Activated CD4-positive, alpha-beta T cell treated with anti-CD3 and anti-CD28 coated beads, Interleukin-2, amount 10 ng/mL, durations not matched to agents 24 days and 14 days (primary cell): ENCODE measurements at places on chromosomes 11 and 22. TPM values are rescaled to one million over a fixed set of nuclear protein-coding genes. Genes with fewer than 3 reads are reported as not detected.

The OR6A2 gene
- total RNA-seq: 0.35 and 0.50 TPM in 2 replicates

The LRRC32 gene
- 6.6 and 8.6 TPM in 2 replicates for total RNA-seq

GRCh38 chr11:46662366-46662765, 38.1 kb downstream of the ARHGAP1 start:
- peaks cover 53% of the 10 kb centered on the region for H3K36me3 ChIP-seq
- H3K27me3 ChIP-seq: no peaks in the 10 kb centered on the region
- H3K4me3 ChIP-seq: no peak overlapping the region
- no peak overlapping the region for H3K27ac ChIP-seq
- no peaks in the 10 kb centered on the region for H3K4me1 ChIP-seq

DNA sequence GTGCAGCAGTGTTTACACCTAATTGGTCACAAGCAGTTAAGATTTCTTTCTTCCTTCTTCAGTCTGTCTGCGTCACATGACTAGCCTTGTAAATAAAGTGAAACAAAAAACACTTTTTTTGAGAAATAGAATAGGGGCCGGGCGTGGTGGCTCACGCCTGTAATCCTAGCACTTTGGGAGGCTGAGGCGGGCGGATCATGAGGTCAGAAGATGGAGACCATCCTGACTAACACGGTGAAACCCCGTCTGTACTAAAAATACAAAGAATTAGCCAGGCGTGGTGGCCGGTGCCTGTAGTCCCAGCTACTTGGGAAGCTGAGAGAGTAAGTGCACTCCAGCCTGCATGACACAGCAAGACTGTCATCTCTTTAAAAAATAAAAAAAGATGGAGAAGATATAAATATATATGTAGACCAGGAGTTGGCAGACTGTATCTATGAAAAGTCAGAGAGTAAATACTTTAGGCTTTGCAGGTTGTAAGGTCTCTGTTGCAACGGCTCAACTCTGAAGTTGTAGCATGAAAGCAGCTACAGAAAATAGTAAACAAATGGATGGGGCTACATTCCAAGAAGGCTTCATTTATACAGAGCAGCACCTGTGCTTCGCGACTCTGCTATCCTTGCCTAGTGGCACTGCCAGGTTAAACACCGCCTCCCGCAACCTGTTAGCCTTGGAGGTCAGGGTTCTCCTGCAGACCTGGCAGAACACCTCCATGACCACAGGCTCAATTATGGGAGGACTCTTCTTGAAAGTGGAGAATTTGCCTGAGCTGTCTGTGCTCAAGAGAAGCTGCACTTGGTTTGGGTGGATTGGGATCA, 55.9 kb downstream of the PPP6R2 start:
- no peak overlapping the region for H3K4me3 ChIP-seq
- peak overlapping the region; percentile 0 for H3K27ac ChIP-seq
- no peaks in the 10 kb centered on the region for H3K27me3 ChIP-seq
- H3K4me1 ChIP-seq: peaks cover 27% of the 10 kb centered on the region
- H3K36me3 ChIP-seq: peaks cover 23% of the 10 kb centered on the region

- peak overlapping the region; percentile 35 for H3K27ac ChIP-seq
- H3K27me3 ChIP-seq: no peaks in the 10 kb centered on the region
- peaks cover 56% of the 10 kb centered on the region for H3K4me1 ChIP-seq
- H3K4me3 ChIP-seq: no peak overlapping the region
- peaks cover 17% of the 10 kb centered on the region for H3K36me3 ChIP-seq
These were observed 17.0 kb downstream of the ARRB1 start for GRCh38 chr11:75334402-75334891.

GRCh38 chr11:101686514-101686913, 102.7 kb upstream of the TRPC6 start:
- DNase-seq: no peak
- H3K27ac ChIP-seq: no peak overlapping the region
- H3K4me3 ChIP-seq: no peak overlapping the region
- no peaks in the 10 kb centered on the region for H3K4me1 ChIP-seq
- no peaks in the 10 kb centered on the region for H3K27me3 ChIP-seq

- peaks cover 6% of the 10 kb centered on the region for H3K4me1 ChIP-seq
- no peak overlapping the region for H3K4me3 ChIP-seq
- H3K36me3 ChIP-seq: no peaks in the 10 kb centered on the region
- no peak for DNase-seq
These were observed 17.8 kb downstream of the PRR5 start for GRCh38 chr22:44719586-44720368.

DNA sequence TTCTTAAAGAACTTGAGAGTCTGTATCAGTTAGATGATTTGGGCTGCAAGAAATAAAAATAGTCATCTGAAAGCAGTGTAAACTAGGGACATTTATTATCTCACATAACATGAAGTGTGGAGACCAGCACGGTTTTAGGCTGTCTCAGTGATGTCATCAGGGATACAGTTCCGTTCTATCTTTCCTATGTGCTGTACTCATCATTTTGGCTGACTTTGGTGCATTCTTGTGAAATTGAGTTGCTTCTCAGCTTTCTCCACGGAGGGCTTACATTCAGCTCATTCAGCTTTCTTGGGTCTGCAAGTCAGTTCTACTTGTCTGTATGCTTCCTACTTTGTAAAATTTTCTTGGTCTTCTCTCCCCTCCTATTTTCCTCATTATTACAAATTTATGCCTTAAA, 51.8 kb upstream of the LIN7C start:
- no peaks in the 10 kb centered on the region for H3K27me3 ChIP-seq
- H3K27ac ChIP-seq: no peak overlapping the region
- H3K36me3 ChIP-seq: no peaks in the 10 kb centered on the region
- H3K4me3 ChIP-seq: no peak overlapping the region
- no peak for DNase-seq
- H3K4me1 ChIP-seq: no peaks in the 10 kb centered on the region

The P2RX3 gene
- total RNA-seq: not detected in 2 replicates

The CDC45 gene
- 121 and 123 TPM in 2 replicates for total RNA-seq

GRCh38 chr11:132427611-132428010, 1057.2 kb downstream of the NTM start:
- no peaks in the 10 kb centered on the region for H3K36me3 ChIP-seq
- H3K4me1 ChIP-seq: no peaks in the 10 kb centered on the region

GRCh38 chr11:127470306-127470884, 469.8 kb upstream of the KIRREL3 start:
- H3K27ac ChIP-seq: no peak overlapping the region
- DNase-seq: no peak
- no peaks in the 10 kb centered on the region for H3K36me3 ChIP-seq
- peaks cover 5% of the 10 kb centered on the region for H3K4me1 ChIP-seq
- no peaks in the 10 kb centered on the region for H3K27me3 ChIP-seq
- H3K4me3 ChIP-seq: no peak overlapping the region

GRCh38 chr11:117700551-117700950, 96.5 kb downstream of the DSCAML1 start:
- peaks cover 6% of the 10 kb centered on the region for H3K4me1 ChIP-seq
- no peak overlapping the region for H3K27ac ChIP-seq
- no peak for DNase-seq
- H3K36me3 ChIP-seq: no peaks in the 10 kb centered on the region
- H3K4me3 ChIP-seq: no peak overlapping the region

GRCh38 chr11:83427943-83428342, 141.8 kb upstream of the CCDC90B start:
- H3K4me1 ChIP-seq: no peaks in the 10 kb centered on the region
- no peaks in the 10 kb centered on the region for H3K27me3 ChIP-seq
- no peak overlapping the region for H3K27ac ChIP-seq
- no peak overlapping the region for H3K4me3 ChIP-seq

The PGA4 gene
- not detected in 2 replicates for total RNA-seq

DNA sequence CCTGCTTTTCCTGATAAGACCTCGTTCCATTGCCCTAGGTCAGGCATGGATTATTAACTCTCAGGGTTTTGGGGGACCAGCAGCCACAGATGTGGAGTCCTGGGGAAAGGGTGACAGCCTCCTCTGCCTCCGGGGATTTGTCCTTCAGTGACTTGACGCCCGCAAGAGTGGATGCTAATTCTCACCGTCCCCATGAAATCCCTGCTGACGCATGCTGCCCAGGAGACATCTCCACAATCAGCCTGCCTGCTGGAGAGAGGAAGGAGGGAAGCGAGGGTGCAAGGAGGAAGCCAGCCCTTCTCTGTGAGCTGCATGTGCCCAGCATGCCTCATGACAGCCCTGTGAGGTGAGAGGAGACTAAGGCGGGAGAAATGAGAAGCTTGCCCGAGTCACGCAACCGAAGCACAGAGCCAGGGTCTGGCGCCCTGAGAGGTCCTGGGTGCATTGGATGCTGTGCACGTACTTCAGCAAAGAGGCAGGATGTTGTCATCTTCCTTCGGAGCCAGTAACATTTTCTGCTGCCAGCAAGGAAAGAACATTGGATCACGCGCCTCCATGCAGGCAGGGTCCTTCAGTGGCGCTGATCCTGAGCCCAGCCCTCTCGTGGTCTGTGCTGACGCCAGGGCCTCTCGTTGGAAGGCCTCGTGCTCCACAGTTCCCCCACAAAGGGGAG, 27.3 kb upstream of the KRTAP5-6 start:
- no peaks in the 10 kb centered on the region for H3K36me3 ChIP-seq
- H3K4me3 ChIP-seq: no peak overlapping the region
- no peaks in the 10 kb centered on the region for H3K4me1 ChIP-seq
- no peak overlapping the region for H3K27ac ChIP-seq

The MS4A7 gene
- not detected in 2 replicates for total RNA-seq

The KCNQ1OT1 gene
- 0.59 and 0.61 TPM in 2 replicates for total RNA-seq

DNA sequence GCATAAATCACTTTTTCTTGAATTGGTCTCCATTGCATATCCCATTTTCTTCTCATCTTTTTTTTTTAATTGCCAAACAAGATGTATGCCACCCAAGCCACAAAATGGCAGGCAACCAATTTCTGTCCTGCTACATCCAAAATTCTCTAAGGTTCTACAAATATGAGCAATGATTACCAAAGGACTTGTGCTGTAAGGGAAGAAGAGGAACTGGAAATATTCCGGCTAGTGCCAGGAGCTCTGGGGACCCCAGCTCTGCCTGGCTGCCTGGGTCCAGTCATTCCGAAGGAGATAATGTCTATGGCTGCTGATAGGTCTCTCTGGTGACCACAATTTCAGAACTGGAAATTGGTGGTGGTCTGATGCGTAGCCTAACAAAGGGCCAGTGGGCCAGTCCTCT, 17.1 kb upstream of the SNX32 start:
- peaks cover 2% of the 10 kb centered on the region for H3K27me3 ChIP-seq
- DNase-seq: no peak
- no peaks in the 10 kb centered on the region for H3K36me3 ChIP-seq
- peaks cover 17% of the 10 kb centered on the region for H3K4me1 ChIP-seq
- peak overlapping the region; percentile 83 for H3K4me3 ChIP-seq

GRCh38 chr11:67452141-67452952, at the start of gene GPR152:
Gene GPR152, minus strand, starts transcription at chr11:67452729. Its CDS starts 5 bp downstream, at chr11:67452724.
- H3K27me3 ChIP-seq: peaks cover 3% of the 10 kb centered on the region
- no peak for DNase-seq
- no peaks in the 10 kb centered on the region for H3K36me3 ChIP-seq
- H3K4me1 ChIP-seq: peaks cover 11% of the 10 kb centered on the region
- no peak within 1 kb of the TSS for H3K27ac ChIP-seq
- no peak within 1 kb of the TSS for H3K4me3 ChIP-seq

DNA sequence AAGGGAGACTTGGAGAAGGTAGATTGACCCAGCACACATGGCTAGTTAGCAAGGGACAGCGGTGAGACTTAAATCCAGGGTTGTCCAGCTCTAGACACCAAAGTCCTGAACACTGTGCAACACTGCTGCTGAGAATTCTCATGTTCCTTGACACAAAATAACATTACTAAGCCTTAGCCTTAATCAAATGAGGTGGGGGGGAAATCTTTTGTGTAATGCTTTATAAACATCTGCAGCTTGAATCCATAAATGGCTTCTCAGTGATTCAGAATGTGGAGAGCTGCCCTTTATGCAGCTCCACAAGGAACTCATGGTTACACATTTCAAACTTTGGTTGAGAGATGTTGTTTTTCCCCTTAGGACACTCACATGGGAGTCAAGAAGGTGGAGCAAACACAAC, 80.0 kb downstream of the CD44 start:
- no peak for DNase-seq
- no peak overlapping the region for H3K4me3 ChIP-seq
- H3K4me1 ChIP-seq: peaks cover 32% of the 10 kb centered on the region
- no peak overlapping the region for H3K27ac ChIP-seq
- H3K27me3 ChIP-seq: no peaks in the 10 kb centered on the region

DNA sequence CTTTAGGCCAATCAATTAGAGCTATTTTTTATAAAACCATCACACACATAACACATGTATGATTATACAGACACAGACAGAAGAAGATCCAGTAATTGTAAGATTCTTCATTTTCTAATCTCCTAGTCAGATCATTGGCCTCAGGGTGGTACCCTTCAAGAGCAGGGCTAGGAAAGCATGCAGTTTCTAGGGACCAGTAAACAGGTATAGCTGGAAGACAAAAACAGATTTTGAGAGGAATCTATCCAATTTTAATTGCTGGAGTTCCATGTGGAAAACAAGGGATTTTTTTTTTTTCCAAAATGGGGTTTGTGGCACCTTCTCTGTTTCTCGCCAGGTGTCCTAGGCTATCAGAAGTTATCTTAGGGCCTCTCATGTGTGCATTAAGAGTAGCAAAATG, 29.6 kb downstream of the METTL15 start:
- no peak overlapping the region for H3K4me3 ChIP-seq
- no peak for DNase-seq
- no peaks in the 10 kb centered on the region for H3K4me1 ChIP-seq
- H3K27ac ChIP-seq: no peak overlapping the region
- peaks cover 23% of the 10 kb centered on the region for H3K36me3 ChIP-seq

DNA sequence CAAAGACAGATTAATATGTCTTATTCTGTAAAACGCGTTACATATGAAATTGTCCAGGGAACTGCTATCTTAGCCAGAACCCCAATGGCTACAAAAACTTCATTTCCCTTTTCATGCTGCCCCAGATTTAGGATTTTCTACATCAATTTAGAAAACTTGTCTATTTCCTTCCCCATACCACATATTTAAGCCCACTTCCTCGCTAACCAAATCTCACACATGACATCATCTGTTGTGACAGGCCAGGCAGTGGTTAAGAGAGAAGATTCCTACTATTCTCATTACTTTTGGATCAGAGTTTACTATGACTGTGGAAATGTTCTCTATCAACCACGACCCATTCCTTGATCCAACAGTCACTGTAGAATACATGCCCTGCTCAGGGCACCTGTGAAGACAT, 15.9 kb downstream of the CCDC82 start:
- no peak overlapping the region for H3K4me3 ChIP-seq
- H3K36me3 ChIP-seq: peaks cover 35% of the 10 kb centered on the region
- H3K27me3 ChIP-seq: no peaks in the 10 kb centered on the region
- no peak for DNase-seq

- peaks cover 5% of the 10 kb centered on the region for H3K36me3 ChIP-seq
- no peaks in the 10 kb centered on the region for H3K27me3 ChIP-seq
- peaks cover 23% of the 10 kb centered on the region for H3K4me1 ChIP-seq
These were observed 789 bp downstream of the SPECC1L start for GRCh38 chr22:24271386-24271854.

The CELF1 gene
- total RNA-seq: 154 and 159 TPM in 2 replicates

The SERPING1 gene
- total RNA-seq: 0.14 and 0.28 TPM in 2 replicates

- no peak overlapping the region for H3K27ac ChIP-seq
- H3K4me1 ChIP-seq: peaks cover 23% of the 10 kb centered on the region
- H3K4me3 ChIP-seq: no peak overlapping the region
- no peak for DNase-seq
These were observed 25.5 kb downstream of the NNMT start for GRCh38 chr11:114321621-114322257.

The SPDYC gene
- not detected in 2 replicates for total RNA-seq
